ENCODE measurements at places on chromosomes 13 and 19.

- no peak for DNase-seq
Observed at GRCh38 chr13:51397262-51397941, 55.4 kb downstream of the INTS6 start.

DNA sequence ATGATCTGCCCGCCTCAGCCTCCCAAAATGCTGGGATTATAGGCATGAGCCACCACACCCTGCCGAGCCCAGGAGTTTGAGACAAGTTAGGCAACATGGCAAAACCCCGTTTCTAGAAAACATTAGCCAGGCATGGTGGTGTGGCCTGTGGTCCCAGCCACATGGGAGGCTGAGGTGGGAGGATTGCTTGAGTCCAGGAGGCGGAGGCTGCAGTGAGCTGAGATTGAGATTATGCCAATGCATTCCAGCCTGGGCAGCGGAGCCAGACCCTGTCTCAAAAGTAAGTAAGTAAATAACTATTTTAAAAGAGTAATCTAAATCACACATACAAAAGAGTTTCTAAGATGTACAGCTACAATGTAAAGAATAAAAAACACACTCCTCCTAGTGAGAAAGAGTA, 41.9 kb downstream of the SKA3 start:
- DNase-seq = no peak

- no peak for DNase-seq
Observed at GRCh38 chr13:26949701-26950502, 189.3 kb upstream of the GPR12 start.

GRCh38 chr19:45889210-45889885, 3.4 kb upstream of the IRF2BP1 start:
- no peak for DNase-seq

DNA sequence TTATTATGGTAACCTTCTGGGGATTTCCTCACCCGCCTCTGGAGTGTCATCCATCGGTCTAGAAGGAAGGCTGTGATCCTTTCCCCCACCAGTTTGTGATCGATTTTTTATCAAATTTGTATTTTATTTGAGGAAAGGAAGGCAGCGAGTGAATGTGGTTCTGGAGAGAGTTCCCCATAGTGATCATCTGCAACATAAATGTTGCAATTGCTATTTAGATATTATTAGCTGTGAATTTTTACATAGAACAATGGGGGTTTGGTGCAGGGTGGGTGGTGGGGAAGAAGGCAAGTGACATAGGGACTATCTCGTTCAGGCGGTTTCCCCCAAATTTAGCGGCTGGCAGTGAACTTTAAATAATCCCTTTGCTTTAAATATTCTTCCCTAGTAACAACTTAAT, 1.2 kb downstream of the CDK8 start:
- DNase-seq = peak; percentile 15

DNA sequence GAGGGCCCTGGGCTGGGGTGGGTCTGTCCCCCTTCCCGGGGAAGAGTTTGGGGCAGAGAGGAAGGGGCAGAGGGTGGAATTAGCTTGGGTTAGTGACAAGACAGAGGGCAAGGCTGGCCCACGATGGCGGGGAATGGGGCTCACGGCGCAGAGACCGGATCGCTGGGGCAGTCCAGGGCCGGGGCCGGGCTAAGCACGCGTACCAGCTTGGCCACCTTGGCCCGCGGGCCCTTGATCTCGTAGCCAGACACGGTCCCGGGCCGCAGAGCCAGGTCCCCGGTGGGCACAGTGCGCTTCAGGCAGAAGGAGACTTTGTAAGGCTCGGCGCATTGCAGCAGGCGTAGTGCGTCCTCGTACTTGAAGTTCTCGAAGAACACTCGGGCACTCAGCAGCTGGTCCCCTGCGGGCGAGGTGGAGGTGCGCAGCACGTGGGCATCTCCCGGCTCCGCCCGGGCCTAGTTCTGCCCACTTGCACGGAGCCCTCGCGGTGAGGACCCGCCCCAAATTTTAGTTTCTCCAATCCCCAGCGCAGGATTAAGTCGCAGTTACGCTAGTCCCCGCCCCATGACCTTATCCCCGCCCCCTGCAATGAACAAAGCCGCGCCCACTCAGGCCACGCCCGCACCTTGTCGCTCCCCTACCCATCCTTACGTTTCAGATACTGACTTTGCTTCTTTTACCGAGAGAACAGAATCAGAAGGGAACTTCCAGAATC, 8.6 kb upstream of the HIPK4 start:
- no peak for DNase-seq

GRCh38 chr19:52741951-52742485, 7.2 kb upstream of the ZNF611 start:
- no peak for DNase-seq

DNA sequence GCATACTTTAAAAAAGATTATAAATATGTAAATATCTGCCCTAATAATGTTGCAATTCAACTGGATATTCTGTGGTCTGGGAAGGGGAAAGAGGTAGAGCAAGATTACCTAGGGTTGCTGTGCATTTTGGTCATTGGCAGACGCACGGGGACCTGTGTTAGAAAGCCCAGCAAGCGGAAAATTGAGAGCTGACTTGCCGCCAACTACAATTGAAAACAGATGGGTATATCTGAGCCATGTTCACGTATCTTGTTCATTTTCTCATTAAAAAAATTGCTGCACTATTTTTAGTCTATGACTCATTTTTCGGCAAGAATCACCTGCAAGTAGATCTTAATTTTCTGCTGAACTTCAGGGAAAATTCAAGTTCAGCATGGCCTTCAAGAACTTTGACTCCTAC, 308.5 kb upstream of the TMTC4 start:
- no peak for DNase-seq

GRCh38 chr19:35328851-35329285, at the start of gene CD22:
CD22 (plus strand) TSS chr19:35329187; CDS start chr19:35332041, 2,854 bp downstream.
- DNase-seq = no peak

DNA sequence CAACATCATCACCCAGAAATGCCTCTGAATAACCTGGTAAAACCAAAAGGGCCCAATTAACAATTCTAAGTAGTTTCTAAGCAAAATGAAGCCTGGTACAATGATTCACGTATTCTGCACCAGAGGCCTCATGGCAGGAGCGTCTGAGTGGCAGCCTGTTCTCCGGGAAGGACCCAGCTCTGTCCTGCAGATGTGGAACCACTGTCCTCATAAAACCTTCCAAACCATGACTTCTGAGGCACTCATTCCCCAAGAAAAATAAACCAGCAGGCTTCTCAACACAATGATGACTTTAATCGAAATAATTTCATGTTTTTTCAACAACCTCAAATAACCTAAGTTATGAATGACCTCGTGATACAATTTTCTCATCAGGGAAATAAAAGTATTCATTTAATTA, 89.9 kb downstream of the STK24 start:
- no peak for DNase-seq

DNA sequence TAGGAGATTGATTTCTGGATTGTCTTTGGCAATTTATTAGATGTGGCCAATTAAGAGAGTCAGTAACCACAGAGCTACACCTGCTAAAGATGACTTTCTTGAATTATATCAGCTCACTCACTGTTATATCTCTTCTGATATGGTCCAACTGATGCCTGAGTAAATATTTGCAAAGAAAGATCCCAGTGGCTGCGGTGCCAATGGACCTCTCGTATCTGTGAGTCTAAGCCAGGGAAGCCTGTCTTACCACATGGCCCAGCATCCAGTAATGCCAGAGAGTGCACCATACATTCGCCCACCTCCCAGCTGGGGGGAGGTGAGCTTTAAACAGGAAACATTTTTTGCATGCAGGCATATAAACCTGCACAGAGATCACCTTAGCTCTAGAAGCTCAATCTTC, 82.7 kb upstream of the SLC15A1 start:
- no peak for DNase-seq

GRCh38 chr13:28318496-28318895, 176.4 kb downstream of the FLT1 start:
- DNase-seq = no peak

GRCh38 chr13:95100525-95101433, 200.5 kb downstream of the ABCC4 start:
- no peak for DNase-seq

GRCh38 chr19:4134351-4134750, 10.4 kb upstream of the MAP2K2 start:
- DNase-seq = no peak

DNA sequence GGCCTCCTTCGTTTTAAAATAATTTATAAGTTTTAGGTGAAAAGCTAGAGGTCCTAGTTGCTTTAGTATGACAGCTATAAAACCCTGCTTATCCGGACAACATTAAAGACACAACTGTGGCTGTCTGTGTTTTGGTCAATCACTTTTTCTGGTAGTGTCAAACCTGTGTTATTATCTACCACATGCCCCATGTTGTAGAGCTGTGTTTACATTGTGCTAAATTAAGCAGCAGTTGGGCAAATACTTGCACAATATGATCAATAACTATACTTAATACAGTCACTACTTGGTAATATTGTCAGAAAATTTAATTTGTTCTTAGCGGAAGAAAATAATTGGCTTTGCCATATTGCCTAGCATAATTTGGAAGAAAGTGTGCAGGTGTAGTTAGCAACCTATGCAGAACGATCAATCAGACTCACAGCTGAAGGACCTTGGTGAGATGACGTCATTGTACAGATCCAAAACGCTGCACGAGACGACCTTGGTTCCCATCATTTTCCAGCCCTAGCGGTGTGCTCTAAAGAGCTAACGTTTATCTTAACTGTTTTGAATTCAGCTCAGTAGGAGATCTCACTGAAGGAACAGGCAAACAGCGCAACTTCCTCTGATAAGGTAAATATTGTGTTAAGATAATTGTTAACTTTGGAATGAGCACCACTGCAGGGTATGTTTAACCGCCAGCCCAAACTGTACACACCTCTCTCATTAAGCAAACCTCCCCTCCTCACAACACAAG, 476.6 kb downstream of the IRS2 start:
- no peak for DNase-seq

DNA sequence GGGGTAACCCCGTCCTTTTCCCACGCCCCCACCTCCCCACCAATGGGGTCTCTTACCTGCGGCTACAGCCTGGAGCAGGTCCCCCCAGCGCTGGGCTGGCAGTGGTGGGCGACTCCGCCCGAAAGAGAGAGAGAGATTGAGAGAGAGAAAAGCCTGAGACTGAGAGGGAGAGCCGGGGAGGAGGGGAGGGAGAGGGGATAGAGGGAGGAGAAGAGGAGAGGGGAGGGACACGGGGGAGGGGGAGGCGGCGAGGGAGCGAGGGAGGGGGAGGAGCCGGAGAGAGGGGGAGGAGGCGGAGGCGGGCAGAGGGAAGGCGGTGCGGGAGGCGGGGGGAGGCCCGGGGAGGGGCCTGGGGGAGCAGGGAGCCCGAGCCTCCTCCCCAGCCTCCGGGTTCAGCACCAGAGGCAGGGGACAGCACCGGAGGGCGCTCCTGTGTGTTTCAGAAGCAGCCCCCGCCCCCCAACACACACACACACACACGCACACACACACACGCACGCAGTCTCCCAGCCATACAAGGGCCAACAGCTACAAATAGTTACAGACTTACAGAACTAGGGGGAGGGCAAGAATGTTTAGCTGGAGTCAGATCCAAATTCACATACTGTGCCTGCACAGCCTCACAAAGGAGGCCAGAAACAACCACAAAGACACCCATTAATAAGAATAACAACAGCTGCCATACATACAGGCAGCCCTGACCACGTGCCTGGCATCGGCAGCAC, at the start of gene SLC8A2:
Gene SLC8A2, minus strand, starts transcription at position 161 of the 725 bp plus-strand sequence. CDS start 5,490 bp downstream, outside the sequence.
- DNase-seq = no peak

All from amygdala (tissue), 56 donors.